Effector memory CD4-positive, alpha-beta T cell (primary cell): ENCODE measurements at places on chromosomes 3 and 15.

GRCh38 chr3:61981060-61981459 is 392.3 kb downstream of the FEZF2 start:
- no peak for DNase-seq

DNA sequence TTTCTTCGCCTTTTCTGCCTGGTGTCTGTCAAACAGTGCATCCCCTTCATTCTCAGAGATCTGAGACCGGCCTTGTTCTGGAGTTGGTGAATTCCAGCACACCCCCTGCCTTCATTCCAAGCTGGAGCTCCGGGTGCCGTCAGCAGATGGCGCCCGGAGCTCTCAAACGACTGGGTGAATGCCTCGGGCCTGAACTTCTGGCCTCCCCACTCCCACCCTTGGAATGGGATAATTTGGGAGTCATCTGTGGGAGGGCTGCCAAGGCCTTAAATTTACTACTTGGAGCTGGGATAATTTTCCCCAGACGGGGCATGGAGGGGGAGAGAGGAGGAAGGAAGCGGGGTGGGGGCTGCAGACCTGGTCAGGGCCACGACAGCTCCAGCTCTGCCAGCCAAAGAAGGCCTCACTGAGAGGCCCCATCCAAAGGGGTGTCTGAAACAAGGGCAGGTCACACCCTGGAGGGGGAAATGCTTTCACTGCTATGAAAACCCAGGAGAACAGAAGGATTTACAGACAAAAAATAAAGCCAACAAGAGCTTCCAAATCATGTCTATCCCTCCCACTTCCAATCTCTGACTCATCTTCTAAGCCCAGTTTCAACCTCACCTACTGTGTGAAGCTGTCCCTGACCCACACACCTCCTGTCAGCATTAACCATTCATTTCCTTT is 187.9 kb downstream of the OPA1 start:
- DNase-seq: no peak

DNA sequence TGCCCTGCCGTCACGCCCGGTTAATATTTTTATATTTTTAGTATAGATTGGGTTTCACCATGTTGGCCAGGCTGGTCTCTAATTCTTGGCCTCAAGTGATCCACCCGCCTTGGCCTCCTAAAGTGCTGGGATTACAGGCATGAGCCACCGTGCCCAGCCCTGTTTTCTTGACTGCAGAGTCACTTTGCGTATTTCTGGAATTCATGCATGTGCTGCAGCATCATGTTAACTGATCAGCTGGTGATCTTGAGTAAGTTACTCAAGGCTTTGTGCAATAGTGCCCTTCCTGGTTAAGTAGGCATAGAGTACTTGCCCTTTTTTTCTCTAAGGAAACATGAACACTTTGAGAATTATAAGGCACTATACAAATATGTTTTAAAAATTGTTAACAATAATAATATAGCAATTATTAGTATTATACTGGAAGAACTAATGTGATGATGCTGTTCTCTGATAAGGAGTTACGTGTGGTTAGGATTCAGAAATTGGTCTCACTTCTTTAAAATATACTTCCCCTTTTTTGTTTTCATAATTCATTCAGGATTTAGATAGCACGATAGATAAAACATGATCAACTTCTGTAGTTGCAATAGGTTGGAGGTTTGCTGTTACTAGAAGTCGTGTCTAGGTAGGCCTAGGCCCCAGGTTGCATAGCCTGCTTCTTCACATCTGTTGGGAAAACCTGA is 33.6 kb downstream of the GPR171 start:
- no peak for DNase-seq

- DNase-seq: no peak
Measured at GRCh38 chr3:121710347-121710746, 39.2 kb downstream of the GOLGB1 start.

- DNase-seq: no peak
Measured at GRCh38 chr3:169699536-169700050, 36.1 kb upstream of the MECOM start.

DNA sequence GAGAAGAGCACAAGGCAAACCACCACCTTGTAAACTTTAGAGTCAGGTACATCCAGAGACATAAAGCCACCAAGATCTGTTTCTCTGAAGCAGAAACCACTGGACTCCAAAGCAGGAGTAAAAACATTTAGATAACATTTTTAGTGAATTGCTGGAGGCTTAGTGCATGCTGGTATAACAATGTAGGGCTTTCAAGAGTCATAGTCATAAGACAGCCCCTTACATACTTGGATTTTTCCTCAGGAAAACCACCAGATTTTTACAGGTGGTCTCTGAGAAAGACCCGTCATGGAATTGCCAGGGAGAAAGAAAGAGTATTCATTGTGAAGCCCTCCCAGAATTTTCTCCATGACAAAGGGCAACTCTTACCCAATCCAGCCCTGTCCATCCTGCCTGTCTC is 434.5 kb upstream of the NAALADL2 start:
- DNase-seq: no peak

- DNase-seq: no peak
Measured at GRCh38 chr3:194125442-194125841, 10.5 kb upstream of the HES1 start.

DNA sequence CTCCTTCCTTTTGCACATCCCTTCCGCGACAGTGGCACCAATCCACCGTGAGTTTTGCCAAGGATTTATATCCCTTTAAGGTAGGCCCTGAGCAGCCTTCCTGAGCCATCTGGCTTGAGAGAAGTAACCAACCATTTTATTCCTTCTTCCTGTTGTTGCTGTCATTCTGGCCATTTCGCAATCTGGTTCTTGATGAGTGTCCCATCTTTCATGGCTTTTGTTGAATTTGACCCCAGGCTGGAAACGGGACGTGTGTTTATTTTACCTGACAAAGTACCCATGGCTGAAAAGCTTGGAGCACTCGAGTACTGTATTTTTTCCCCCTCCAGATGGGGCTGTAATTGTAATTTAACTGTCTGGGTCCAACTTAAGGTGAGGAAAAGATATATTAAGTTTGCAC is 173.4 kb downstream of the WNT5A start:
- no peak for DNase-seq

- DNase-seq: no peak
Measured at GRCh38 chr15:57118013-57118799, 199.8 kb downstream of the TCF12 start.

- DNase-seq: no peak
Measured at GRCh38 chr15:100131321-100132224, 210.2 kb downstream of the ADAMTS17 start.

GRCh38 chr15:39713846-39714245 is 68.8 kb downstream of the FSIP1 start:
- DNase-seq: no peak

- DNase-seq: no peak
Measured at GRCh38 chr3:140238646-140239314, 303.8 kb downstream of the CLSTN2 start.

DNA sequence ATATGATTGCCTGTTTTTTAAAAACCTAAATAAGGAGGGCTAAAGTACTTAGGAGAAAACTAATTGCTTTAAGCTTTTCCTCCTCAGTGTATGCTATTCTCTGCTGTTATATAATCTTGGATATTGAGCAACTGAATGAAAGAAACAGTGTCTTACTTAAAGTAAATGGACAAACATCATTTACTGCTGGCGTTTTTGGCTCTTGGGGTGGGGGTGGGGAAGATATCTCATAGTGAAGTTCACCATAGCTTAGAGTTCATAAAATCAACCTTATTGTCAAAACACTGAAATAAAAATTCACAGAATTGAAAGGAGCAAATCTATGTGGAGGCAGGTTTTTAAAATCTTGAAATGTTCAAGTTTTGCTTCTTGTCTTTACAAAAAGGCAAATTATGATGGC is 256.4 kb upstream of the SOX2 start:
- DNase-seq: no peak

GRCh38 chr3:108153451-108153981 is 62.7 kb upstream of the CD47 start:
- peak; percentile 11 for DNase-seq

DNA sequence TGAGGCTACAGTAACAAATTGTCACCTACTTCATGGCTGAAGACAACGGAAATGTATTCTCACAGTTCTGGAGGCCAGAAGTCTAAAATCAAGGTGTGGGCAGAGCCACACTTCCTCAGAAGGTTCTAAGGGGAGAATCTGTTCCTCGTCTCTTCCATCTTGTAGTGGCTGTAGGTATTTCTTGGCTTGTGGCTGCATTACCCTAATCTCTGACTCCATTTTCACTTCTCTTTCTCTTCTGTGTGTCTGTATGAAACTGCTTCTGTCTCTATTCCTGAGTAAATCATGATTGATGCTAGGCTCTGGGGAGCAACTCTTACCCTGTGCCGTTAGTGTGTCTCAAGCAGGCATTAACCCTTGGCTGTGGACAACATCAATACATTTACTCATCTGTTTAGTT is 164.7 kb downstream of the SQOR start:
- no peak for DNase-seq

DNA sequence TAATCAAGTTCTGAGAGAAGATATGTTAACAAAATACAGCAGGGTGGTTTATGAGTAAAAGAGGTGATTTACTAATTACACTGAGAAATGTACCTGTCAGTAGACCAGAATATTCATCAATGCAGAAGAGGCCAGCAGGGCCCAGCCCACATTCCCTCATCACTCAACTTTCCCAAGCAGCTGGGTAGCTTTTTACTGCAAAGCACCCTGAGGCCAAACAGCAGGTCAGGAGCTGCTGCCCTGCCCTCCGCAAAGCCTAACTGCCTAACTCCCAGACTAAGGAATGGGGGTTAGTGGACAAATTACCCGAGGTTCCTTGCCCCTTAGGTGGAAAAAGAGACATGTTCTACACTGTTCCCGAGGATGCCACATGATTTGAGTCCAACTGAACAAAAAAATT is 108.2 kb downstream of the TBL1XR1 start:
- no peak for DNase-seq

- DNase-seq: no peak
Measured at GRCh38 chr15:71443538-71443937, 328.3 kb downstream of the THSD4 start.

GRCh38 chr3:67292356-67293121 is 294.4 kb downstream of the KBTBD8 start:
- DNase-seq: no peak

- no peak for DNase-seq
Measured at GRCh38 chr3:47741925-47742324, 39.8 kb downstream of the SMARCC1 start.

- no peak for DNase-seq
Measured at GRCh38 chr3:111769110-111769991, 89.7 kb upstream of the PHLDB2 start.

DNA sequence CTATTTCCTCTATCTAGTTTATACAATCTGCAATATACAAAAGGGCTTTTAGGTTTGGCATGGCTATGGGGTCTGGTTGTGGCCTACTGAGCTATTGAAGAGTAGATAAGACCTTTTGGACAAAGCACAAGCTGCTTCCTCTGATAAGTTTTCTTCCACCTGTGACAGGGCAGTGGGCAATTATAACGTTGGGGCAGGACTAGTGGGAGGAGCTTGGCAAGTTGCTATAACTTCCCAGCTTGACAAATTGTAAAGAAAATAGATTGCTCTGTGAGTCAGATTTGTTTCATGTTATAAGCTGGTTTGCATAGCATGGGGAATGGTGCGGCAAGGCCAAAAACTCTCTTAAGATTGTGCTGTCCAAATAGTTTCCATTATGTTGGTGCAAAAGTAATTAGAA is 64.9 kb downstream of the SLC7A14 start:
- DNase-seq: no peak

DNA sequence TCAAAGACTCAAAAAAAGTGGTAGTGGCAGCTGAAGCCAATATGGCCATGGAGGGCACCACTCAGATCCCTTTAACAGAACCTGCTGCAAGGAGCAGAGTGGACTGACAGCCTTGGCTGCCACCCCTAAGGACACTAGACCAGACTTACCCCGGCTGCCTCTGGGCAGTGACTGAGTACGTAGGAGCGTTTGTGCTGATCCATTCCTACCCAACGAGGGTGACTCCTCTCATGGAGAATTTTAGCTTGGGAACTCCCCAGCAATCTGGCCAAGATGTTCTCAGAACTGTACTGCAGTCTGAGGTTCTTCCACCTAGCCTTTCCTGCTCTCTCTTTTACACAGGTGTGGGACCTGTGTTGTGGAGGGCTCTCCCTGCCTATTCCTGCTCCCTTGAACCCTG is 22.1 kb downstream of the CLEC3B start:
- no peak for DNase-seq

DNA sequence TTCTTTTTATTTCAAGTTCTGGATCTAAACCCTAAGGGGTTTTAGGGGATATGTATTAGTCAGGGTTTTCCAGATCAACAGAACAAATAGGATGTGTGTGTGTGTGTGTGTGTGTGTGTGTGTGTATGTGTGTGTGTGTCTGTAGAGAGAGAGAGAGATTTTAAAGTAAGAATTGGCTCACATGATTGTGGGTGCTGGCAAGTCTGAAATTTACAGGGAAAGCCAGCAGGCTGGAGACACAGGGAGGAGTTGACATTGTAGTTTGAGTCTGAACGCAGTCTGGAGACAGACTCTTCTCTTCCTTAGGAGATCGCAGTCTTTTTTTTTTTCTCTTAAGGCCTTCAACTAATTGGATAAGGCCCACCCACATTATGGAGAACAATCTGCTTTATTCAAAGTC is 428.8 kb upstream of the TBL1XR1 start:
- no peak for DNase-seq

- no peak for DNase-seq
Measured at GRCh38 chr3:156630081-156630772, 44.2 kb upstream of the TIPARP start.

DNA sequence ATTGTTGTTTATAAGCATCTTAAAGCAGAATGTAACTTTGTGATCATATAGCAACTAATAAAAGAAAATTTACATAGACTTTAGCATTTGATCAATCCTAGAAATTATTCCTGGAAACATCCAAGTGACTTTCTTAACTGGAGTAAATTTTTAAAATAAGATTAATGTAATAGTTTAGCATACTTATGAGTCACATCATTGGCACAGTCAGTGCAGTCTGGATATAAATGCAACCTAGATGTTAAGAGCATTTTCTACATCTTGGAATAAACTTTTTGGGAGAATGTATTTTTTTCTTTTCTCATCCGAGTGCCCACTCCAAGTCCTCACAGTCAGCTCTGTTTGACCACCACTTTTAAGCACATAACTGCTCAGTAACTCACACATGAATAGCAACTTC is 324.6 kb upstream of the PLSCR5 start:
- DNase-seq: no peak

DNA sequence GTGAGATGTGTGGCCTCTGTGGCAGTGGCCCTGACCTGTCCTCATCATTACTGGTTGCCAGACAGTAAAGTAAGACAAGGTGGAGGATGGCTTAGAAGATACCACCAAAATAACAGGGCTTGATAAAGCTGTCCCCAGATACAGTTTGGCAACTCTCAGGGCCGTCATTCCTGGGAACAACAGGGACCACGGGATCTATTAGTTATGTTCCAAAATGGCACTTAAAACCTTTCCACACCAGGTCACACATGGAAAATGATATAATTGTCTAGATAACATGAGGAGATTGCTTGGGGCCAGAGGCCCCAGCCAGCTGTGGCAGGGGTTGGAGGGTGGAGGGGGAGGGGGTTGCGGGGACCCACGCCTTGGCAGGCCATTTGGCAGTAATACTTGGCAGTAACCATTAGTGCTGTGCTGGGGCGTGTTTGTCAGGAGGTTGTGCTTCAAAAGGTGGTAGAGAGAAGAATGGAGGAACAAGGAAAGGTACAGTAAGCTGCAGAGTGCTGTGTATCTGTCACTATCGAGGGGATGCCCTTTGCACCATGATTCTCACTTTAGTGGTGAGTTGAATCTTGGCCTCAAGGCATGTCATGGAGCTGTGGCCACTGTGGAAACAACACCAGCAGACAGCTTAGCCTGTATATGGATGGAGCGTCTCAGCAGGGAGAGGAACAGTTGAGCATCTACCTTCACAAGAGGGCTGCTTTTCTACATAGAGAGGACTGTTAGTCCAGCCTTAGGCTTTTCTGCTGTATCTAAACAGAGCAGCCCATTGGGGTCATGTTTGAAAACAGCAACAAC is 14.0 kb downstream of the PLCL2 start:
- no peak for DNase-seq
